ENCODE measurements at places on chromosomes 1 and 21. TPM values are rescaled to one million over a fixed set of nuclear protein-coding genes. Genes with fewer than 3 reads are reported as not detected.

DENND2C gene
- 5.4 TPM for total RNA-seq

DNA sequence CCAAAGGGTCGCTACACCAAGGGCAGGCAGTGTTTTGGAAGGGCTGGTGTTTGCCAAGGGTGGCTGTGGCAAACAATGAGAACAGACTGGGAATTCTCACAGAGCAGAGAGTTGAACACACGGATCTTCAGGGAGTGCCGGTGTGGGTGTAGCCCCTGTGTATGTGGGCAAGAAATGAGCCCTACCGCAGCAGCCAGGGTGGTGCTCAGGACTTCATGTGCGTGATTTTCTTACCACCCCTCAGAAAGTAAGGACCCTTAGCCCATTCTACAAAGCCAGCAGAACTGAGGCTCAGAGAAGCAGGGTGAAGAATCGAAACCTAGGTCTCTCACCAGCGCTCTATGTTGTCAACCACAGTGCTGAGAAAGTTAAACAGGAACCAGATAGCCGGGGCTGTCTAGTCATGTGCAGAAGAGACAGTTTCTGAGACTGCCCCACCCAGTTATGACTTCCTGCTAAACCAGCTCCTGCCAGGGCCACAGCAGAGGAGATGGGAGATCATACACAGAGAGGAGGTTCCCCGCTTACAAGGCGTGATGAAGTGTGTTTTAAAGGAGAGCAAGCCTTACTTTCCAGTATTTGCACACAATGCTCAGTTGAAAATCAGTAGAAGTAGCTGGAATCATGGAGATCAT is 21.9 kb upstream of the MORC3 start:
- no peaks in the 10 kb centered on the region for H3K4me1 ChIP-seq
- H3K27ac ChIP-seq = no peak overlapping the region
- no peak overlapping the region for H3K4me3 ChIP-seq
- DNase-seq = peak; percentile 69
- H3K36me3 ChIP-seq = peaks cover 3% of the 10 kb centered on the region

CD2 gene
- not detected for total RNA-seq

DNA sequence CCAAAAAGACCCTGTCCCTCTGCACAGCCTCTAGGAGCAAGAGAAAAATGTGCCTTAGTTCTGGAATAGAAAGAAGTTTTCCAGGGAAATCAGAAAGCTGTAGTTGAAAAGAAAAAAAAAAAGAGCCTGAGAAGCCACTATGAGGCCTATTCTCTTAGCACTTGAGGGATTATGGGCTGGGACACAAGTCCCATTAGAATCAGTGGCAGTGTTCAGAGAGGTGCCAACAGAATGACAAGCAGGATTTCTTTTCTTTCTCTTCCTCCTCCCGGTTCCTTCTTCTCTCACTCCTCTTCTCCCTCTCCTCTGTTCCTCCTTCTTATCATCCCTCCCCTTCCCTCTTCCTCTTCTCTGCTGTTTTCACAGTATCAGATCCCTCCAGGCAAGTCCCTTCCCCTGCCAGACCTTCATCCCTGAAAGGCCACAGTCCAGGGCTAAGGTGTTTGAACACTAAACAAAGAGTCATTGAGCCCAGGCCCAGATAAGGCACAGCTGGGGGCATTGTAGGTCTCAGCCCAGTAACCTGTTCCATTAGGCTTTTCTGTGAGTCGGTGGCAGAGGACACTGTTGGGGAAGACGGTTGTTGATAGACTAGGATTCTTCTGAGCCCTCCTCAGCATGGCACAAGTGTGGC is 64.7 kb upstream of the LPGAT1 start:
- H3K27me3 ChIP-seq = no peaks in the 10 kb centered on the region
- H3K36me3 ChIP-seq = no peaks in the 10 kb centered on the region
- no peak overlapping the region for H3K27ac ChIP-seq
- no peaks in the 10 kb centered on the region for H3K4me1 ChIP-seq

SPRR5 gene
- not detected for total RNA-seq

DNA sequence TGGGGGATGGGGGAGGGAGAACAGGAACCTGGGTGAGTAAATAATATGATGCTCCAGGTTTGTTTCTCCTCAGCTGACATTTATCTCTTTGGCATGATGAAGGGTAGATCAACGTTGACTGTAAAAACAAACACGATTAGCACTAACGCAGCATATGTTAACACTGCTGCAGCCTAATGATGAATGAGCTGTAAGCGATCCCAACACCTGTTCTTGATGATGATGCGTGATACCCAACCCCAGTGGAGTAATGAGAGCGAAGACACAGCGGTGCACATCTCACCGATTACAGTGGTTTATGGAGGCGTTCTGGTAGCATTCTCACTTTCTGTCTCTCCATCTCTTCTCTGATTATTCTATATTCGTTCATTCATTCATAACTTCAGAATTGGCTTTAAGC is 640.4 kb downstream of the USP25 start:
- H3K4me1 ChIP-seq = no peaks in the 10 kb centered on the region
- H3K27ac ChIP-seq = no peak overlapping the region
- H3K36me3 ChIP-seq = no peaks in the 10 kb centered on the region
- H3K4me3 ChIP-seq = no peak overlapping the region

DNA sequence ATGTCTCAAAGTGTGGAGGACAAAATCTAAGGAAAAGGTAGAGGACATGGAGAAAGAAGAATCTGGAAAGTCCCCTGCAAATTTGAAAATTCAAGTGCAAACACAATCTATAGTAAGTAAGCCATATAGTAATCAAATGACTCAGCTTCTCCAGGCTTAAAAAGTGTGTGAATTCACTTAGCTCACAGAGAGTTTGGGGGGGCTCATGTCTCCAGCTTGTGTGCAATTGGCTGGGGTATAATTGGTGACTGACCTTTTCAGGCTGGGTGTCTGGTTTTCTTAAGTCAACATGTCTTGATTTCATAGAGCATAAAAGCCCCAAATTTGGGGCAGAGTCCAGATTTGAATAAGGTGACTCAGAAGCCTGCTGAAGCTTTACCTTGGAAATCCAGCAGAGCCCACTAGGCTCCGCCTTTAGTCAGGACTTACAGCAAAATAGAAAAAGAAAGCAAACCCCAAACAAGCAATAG is 8.6 kb downstream of the CLDN14 start:
- no peak overlapping the region for H3K4me3 ChIP-seq
- H3K27ac ChIP-seq = no peak overlapping the region
- H3K27me3 ChIP-seq = no peaks in the 10 kb centered on the region
- H3K4me1 ChIP-seq = no peaks in the 10 kb centered on the region
- no peaks in the 10 kb centered on the region for H3K36me3 ChIP-seq

GRCh38 chr1:37919277-37919676 is 27.6 kb downstream of the INPP5B start:
- no peaks in the 10 kb centered on the region for H3K36me3 ChIP-seq
- H3K27ac ChIP-seq = no peak overlapping the region
- no peak for DNase-seq
- H3K4me1 ChIP-seq = no peaks in the 10 kb centered on the region

- DNase-seq = no peak
- H3K27ac ChIP-seq = no peak overlapping the region
- no peak overlapping the region for H3K4me3 ChIP-seq
- no peaks in the 10 kb centered on the region for H3K36me3 ChIP-seq
Observed at GRCh38 chr1:52679048-52679447, 19.1 kb downstream of the COA7 start.

- no peaks in the 10 kb centered on the region for H3K27me3 ChIP-seq
- H3K4me3 ChIP-seq = no peak overlapping the region
Observed at GRCh38 chr1:100530880-100531487, 7.0 kb upstream of the GPR88 start.

DNA sequence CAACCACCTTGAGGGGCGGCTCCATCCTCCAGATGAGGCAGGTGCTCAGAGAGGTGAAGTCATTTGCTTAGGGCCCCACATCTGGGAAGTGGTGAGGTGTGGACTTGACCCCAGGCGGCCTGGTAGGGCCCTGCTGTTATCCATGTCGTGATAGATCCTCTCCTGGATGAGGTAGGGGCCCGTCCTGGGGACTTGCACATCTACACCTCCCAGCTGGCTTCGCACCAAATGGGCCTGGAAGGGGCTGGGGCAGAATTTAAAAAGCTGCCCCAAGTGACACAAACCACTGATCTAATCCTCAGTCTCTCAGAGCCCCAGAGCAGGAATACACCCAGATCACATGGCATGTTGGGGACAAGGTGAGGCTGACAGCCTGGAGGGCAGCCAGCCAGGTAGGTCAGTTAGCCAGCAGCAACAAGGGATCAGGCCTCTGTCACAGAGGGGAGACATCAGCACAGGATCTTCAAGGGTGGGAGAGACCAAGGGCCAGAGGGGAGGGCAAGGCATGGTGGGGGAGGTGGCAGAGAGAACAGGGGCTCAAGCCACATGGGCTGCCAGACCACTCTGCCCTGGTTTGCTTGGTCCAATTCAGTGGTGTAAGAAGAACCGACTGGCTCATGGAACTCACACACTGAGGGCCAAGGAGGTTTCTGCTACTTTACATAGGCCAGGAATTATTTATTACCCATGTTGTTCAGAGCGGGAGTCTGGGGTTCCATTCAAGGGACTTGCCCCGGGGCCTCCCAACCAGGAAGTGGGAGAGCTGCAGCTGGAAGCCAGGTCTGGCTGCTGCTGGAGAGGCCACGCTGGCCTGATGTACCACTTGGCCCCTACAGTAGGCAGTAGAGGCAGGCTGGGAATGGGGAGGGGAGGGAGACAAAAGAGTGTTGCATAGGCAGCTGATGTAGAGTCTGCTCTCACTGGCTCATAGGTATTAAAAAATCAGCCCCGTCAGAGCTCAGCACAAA is 12.1 kb downstream of the LRP8 start:
- H3K4me3 ChIP-seq = no peak overlapping the region
- no peaks in the 10 kb centered on the region for H3K27me3 ChIP-seq
- no peak overlapping the region for H3K27ac ChIP-seq
- H3K36me3 ChIP-seq = no peaks in the 10 kb centered on the region
- H3K4me1 ChIP-seq = no peaks in the 10 kb centered on the region

DNA sequence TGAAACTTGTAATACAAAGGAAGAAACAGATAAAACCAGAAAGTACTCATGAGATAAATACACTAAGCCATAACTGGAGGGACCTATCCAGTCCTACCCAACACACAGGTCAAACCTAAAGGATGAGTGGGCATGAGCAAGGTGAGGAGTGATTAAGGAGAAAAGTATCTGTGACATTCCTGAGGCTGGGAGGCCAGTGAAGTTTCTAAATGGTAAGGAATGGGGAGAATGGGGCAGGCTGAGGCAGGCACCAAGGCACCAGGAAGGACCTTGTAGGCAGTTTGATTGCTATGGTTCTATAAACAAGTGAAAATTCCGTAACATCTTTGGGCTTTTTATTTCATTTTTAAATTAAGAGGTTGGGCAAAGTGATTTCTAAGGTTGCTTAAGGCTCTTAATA is 10.4 kb downstream of the DDX59 start:
- no peaks in the 10 kb centered on the region for H3K4me1 ChIP-seq
- H3K27ac ChIP-seq = no peak overlapping the region
- no peaks in the 10 kb centered on the region for H3K27me3 ChIP-seq
- no peak for DNase-seq
- H3K36me3 ChIP-seq = peaks cover 43% of the 10 kb centered on the region

DNA sequence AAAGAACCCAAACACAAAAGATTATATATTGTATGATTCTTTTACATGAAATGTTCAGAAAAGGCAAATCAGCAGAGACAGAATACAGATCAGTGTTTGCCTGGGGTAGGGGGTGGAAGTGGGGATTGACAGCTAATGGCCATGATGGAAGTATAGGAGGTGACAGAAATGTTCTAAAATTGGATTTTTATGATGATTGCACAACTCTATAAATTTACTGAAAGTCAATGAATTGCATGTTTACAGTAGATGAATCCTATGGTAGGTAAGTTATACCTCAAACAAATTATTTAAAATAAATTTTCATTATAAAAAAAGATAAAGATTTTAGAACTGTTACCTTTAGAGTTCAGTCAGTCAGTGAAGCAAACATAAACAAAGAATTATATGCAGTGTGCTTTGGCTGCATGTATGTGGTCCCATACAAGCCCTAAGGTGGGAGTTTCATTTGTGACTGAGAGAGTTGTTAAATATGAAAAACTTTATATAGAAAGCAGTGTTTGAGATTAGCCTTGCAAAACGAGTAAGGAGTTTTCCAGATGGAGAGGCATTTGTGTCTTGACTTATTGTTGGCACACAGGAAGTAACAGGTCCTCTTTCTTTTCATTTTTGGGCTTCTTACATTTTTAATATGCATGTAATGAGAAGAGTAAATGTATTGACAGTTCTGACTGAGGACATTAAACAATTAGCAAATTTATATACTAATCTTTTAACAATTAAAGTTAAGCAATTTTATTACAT is 115.6 kb upstream of the KIAA1614 start:
- H3K27me3 ChIP-seq = no peaks in the 10 kb centered on the region

DNA sequence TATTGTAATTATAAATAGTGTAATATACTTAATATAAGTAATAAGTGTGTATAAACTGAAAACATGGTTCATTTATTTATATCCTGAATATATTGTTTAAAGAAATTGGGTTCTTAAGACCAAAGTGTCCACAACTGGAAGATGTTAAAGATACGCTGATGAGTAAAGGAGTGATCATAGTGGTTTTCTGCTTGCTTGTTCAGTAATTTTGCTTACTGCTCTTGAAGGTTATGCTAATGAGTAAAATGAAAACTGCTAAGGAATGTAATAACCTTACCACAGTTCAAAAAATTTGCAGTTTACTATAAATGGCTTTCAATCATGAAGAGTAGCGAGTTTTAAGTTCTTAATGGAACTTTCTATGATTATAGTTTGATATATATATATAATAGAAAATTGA is 22.0 kb downstream of the DONSON start:
- H3K27ac ChIP-seq = no peak overlapping the region
- H3K36me3 ChIP-seq = peaks cover 64% of the 10 kb centered on the region
- no peak overlapping the region for H3K4me3 ChIP-seq
- no peaks in the 10 kb centered on the region for H3K4me1 ChIP-seq

GRCh38 chr1:12095452-12096263 is 32.6 kb downstream of the TNFRSF8 start:
- H3K36me3 ChIP-seq = no peaks in the 10 kb centered on the region
- no peak overlapping the region for H3K27ac ChIP-seq
- no peak overlapping the region for H3K4me3 ChIP-seq

DNA sequence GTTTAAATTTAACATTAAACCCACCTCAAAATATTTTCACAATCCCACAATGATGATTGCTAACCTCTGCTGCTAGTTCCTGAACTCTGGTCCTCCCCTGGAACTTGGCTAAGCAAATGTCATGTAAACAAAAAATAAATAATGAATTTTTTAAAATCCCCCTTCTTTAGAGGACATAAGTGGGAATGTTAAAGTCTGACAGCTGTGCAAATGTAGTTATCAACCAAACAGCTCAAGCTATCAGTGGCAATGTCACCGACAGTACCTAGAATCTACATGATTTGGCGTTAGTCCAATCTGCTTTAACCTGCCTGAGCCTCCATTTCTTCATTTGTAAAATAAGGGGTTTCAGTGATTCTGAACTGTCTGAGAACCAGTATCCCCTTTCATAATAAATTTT is 67.7 kb downstream of the GDAP2 start:
- no peak overlapping the region for H3K27ac ChIP-seq
- H3K4me1 ChIP-seq = no peaks in the 10 kb centered on the region
- DNase-seq = no peak
- no peaks in the 10 kb centered on the region for H3K27me3 ChIP-seq

DISP3 gene
- not detected for total RNA-seq

ATAD3C gene
- not detected for total RNA-seq

Measured in ascending aorta (tissue), 2 donors.